RPMI7951 (cell line): ENCODE measurements at places on chromosomes 12 and 14. TPM values are rescaled to one million over a fixed set of nuclear protein-coding genes. Genes with fewer than 3 reads are reported as not detected.
A peak's percentile ranks its signal among the peaks of the same experiment; 100 is the strongest.

DNA sequence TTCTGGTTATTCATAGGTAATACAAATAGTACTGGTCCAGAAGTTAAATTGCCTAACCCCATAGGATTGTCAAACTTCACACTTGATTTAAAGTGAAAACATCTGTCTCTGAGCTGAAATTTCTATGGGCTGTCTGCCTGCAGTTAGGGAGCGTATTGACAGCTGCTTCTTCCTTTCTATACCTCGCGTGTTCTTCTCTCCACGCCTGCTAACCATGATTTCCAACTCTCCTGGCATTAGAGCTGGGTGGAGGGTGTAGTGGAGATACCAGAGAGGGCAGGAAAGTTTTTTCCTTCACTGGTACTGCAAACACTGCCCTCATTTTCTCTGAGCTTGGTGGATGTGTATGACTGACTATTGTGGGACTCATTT, 429.0 kb upstream of the FBXO33 start:
- DNase-seq: no peak

- no peak for DNase-seq
Measured at GRCh38 chr14:93901813-93902212, 25.3 kb upstream of the FAM181A start.

GRCh38 chr14:58668848-58669480, 31.2 kb downstream of the DACT1 start:
- no peak for DNase-seq

- no peak for DNase-seq
Measured at GRCh38 chr12:108690191-108690518, 41.2 kb downstream of the CORO1C start.

GRCh38 chr12:59499774-59500173, 96.1 kb upstream of the SLC16A7 start:
- DNase-seq: no peak

- DNase-seq: no peak
Measured at GRCh38 chr12:29081101-29081500, 68.0 kb upstream of the FAR2 start.

- DNase-seq: peak; percentile 56
Measured at GRCh38 chr12:45439039-45439438, 223.1 kb downstream of the ANO6 start.

- DNase-seq: peak; percentile 44
Measured at GRCh38 chr12:93804392-93805179, 127.4 kb downstream of the CRADD start.

GRCh38 chr12:56772625-56773024, 9.5 kb downstream of the HSD17B6 start:
- no peak for DNase-seq

GRCh38 chr12:13383379-13383778, 186.9 kb downstream of the EMP1 start:
- no peak for DNase-seq

- peak; percentile 60 for DNase-seq
Measured at GRCh38 chr12:131092901-131093603, 139.3 kb downstream of the ADGRD1 start.

GRCh38 chr12:95336387-95337067, 118.9 kb downstream of the VEZT start:
- peak; percentile 78 for DNase-seq

GRCh38 chr14:22226381-22226780, 362.6 kb downstream of the DAD1 start:
- peak; percentile 5 for DNase-seq

DNA sequence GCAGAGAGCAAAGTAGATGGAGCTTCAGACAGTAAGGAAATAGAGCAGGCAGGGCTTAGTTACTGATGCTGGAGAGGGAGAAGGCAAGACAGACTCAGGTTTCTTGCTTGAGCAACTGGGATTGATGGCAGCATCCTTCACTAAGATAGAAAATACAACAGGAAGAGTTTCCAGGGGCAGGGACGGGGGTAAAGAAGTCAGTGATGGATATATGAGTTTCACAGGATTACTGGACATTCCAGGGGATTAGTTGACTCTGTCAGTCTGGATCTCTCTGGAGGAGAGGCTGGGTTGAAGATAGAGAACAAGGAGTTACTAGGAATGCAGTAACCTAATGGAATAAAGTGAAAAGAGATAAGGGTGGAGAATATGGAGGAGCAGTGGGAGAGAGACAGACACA, 74.5 kb upstream of the ATF1 start:
- DNase-seq: no peak

DNA sequence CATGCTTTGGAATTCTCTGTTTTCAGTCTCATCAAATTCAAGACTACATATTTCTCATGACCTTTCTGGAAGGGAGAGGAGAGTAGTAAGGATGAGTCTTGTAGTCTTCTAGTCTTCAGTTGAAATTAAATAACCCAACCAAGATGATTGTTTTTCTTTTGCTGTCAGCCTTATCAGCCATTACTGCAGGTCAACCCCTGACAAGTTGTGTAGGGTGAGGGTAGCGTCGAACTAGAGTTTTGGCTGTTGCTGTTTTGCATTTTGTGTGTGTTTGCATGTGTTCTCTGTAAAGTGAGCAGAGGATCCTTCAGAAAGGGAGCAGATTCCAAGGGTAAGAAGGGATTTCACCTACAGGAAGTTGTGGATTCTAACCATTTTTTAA, 28.4 kb downstream of the DIP2B start:
- DNase-seq: no peak

DNA sequence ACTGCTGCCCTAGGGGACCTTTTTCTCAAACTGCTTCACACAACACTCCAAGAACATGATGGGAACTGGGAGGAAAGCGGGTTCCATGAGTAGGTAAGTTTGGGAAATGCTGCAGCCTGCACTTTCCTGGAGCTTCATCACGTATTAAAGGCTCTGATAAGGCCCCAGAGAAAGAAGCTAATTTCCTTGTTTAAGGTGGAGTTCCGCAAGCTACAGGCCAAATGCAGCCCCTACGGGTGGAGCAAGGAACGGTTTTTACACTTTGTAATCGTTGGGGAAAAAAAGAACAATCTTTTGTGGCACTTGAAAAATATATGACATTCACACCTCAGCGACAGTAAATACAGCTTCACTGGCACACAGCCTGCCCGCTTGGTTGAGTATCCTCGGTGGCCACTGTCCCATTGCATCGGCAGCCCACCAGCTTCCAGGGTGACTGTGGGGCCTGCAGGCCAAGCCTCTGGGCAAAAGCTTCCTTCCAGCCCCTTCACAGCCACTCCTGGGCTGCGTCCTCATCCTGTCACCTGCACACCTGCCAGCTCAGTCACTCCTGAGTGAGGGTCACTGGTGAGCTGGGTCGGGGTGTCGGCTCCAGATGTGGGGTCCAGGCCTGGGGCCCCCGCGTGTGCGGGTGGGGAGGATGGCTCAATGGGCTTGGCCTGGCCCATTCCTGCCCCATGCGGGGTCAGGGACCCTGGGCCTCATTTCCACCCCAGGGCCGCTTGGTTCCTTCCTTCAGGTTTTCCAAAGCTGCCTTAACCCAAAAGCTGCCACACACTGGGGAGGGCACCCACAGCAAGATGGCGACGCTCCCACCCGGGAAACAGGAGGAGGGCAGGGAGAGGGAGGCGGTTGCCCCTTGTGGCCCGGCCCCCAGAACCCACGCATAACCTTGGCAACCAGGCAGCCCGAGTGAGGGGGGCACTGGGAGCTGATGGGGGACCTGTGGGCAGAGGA, 2.4 kb downstream of the AMN start:
- DNase-seq: no peak

GRCh38 chr12:76936275-76937193, 57.7 kb upstream of the CSRP2 start:
- no peak for DNase-seq

DNA sequence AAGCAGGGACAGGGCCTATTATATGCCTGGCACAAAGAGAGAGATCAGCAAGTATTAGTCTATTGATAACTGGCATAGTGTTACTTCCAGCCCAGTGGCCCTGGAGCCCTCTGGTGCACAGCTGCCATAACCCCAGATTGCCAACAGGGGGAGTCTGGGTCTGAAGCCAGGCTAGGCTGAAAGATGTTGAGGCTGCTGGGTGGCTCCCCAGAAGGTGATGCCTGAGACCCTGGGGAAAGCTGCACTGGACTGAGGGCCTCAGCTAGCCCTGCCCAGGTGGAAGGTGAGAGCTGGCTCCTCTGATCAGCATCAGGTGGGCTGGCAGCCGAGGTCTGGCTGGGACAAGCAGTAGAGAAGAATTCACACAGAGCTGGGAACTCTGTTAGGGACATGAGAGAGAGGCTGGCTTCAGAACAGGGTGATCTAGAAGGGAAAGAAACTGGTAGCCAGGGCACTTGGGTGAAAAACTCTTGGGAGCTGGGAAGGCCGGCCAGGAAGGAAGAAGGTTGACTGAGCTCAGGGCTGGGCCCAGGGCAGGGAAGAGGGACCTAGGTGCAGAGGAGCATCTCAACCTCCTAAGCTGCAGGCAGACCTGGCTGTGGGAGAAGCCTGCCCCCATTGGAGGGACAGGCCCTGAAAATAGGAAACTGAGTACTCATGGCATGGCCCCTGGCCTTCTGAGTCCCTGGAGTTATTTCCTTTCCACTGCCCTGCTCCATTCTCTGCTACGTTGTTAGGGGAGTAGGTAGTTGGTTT, 3.9 kb downstream of the GZMH start:
- DNase-seq: no peak

DNA sequence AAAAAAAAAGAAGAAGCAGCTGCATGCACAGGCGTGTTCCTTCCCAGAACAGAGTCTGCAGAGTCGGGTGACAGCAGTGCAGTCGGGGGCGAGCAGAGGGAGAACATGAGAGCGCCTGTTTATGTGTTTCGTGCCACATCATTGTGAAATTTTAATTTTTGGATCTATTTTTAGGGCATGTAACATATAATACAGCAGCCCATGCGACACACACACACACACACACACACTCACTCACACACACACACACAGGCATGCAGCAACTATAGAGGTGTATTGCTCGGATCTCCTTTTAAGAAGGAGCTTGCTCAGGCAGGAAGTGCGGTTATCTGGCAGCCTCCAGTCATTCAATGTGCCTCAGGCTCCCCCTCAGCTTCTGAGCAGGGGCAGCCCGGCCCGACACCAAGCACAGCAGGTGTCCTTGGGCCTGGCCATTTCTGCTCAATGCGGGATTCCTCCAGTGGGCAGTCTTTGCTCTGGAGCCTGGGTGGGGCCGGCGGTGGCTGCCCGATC, 71.8 kb downstream of the ZNF664 start:
- DNase-seq: peak; percentile 20

GRCh38 chr12:4567073-4567881, 5.3 kb downstream of the DYRK4 start:
- DNase-seq: no peak

- no peak for DNase-seq
Measured at GRCh38 chr12:52515927-52516831, 4.0 kb downstream of the KRT5 start.

GRCh38 chr12:122032580-122032979, 10.9 kb downstream of the BCL7A start:
- no peak for DNase-seq

The IL26 gene
- total RNA-seq: not detected in 2 replicates

The CLEC4D gene
- total RNA-seq: not detected in 2 replicates

The CELA1 gene
- 0.10 TPM in 1 of 2 replicates, not detected in the other for total RNA-seq

The RPS26 gene
- 1,489 and 2,299 TPM in 2 replicates for total RNA-seq

The LRRC23 gene
- total RNA-seq: 4.9 and 5.4 TPM in 2 replicates

The SLC5A8 gene
- total RNA-seq: not detected in 2 replicates

The NTF3 gene
- 8.6 and 9.4 TPM in 2 replicates for total RNA-seq

The GALNT6 gene
- 18.5 and 31.3 TPM in 2 replicates for total RNA-seq
